Activated T-helper 1 cell treated with anti-CD3 and anti-CD28 coated beads, Interleukin-2, amount 50 U/mL, for 16 hours (primary cell): ENCODE measurements at places on chromosomes 4 and X.

- no peak for DNase-seq
Observed at GRCh38 chr4:183801457-183802165, 103.5 kb upstream of the STOX2 start.

GRCh38 chr4:7236847-7237246, 44.5 kb downstream of the SORCS2 start:
- DNase-seq = no peak

DNA sequence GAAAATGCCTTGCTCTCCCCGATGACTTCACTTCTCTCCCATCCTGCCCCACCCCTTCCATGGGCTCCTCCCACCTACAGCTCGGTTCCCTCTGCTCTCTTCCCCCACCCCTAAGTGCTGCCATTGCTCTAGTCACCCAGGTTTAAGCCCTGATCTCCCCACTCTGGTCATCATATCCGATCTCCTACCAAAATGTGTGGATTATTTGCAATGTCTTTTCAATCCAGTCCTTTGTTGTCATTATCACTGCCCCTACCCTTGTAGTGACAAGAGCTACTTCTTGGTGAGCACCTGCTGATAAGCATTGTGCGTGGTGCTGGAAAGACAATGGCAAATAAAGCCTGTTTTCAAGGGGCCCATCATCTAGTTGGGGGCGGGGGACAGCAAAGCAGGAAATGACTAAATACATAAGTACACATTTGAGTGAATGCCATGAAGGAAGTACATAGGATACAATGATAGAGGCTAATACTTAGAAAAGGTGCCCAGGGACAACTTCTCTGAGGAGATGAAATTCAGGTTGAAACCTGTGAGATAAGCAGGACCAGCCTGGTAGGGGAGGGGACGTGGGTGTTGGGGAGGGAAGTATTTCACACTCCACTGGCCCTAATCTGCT, 63.8 kb downstream of the DLG3 start:
- no peak for DNase-seq

GRCh38 chr4:56649445-56650261, 31.4 kb downstream of the HOPX start:
- no peak for DNase-seq

DNA sequence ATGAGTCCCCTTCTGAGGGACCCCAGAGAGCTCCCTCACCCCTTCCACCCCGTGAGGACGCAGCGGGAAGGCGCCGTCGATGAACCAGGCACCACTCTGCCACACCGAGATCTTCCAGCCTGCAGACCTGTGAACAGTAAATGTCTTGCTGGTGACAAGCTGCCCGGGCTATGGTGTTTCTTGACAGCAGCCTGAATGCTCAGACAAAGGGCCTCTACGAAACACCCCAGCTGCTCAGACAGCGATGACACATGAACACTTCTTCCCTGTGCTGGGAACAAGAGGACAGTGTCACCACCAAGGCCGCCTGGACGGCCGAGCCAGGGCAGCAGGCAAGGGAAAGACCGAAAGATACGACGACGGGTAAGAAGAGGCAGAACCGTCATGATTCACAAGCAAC, 30.6 kb upstream of the GTPBP6 start:
- no peak for DNase-seq

DNA sequence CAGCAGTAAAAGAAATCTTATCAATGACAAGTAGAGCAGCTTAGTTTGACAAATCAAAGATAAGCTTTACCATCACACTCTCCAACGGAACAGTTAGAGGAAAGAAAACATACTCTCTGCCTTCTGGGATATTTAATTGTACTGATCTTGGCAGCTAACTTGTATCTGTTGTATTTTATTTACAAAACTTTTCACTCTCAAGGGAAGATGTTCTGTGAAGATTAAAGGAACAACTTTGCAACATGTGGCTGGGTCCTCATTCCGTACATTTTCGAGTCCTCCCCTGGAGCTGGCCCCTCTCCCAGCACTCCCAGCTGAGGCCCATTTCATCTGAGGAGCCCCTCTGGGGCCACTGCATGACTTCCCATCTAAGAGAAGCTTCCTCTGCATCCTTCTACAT, 74.4 kb downstream of the RPS3A start:
- DNase-seq = no peak

DNA sequence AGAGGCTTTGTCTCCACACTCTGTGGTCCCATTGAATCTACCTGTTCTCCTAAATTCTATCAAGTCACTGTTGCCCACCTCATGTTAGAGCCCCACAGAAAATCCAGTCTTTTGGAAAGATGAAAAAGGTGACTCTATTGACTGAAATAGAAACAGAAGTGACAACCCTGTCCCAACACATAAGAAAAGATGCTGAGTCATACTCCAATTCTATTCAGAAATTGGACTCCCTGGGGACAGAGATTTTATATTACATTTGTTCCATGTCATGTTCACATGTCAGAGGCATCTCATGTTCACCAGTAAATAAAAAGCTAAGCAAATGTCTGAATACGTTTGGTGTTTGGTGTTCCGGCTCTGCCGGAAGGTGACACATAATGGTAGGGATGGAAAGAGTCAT, 2.9 kb upstream of the GRPR start:
- DNase-seq = no peak

GRCh38 chr4:177109769-177110168, 199.9 kb upstream of the NEIL3 start:
- no peak for DNase-seq

DNA sequence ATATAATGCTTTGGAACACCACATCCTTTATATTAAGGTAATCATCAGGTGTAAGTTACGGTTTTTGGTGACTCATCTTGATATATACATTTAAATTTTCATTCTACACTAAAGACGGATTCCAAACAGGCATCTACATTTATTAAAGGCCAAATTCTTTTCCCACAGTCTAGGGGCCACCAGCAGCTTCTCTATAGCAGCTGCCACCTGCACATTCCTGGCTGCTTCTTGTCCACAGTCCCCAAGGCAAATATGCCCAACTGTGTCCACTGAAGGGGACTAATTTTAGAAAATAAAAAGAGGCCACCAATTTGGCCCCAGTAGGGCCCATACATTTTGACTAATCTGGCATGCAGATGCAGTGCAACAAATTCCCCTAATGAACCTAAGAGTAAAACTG, 96.6 kb downstream of the EFHC2 start:
- no peak for DNase-seq

GRCh38 chr4:128810331-128810870, 901 bp downstream of the JADE1 start:
- no peak for DNase-seq

- DNase-seq = no peak
Observed at GRCh38 chr4:20890761-20891160, 190.5 kb downstream of the PACRGL start.

- no peak for DNase-seq
Observed at GRCh38 chr4:141247430-141247780, 26.7 kb downstream of the ZNF330 start.

- no peak for DNase-seq
Observed at GRCh38 chr4:89837993-89838390, 1.0 kb upstream of the SNCA start.

DNA sequence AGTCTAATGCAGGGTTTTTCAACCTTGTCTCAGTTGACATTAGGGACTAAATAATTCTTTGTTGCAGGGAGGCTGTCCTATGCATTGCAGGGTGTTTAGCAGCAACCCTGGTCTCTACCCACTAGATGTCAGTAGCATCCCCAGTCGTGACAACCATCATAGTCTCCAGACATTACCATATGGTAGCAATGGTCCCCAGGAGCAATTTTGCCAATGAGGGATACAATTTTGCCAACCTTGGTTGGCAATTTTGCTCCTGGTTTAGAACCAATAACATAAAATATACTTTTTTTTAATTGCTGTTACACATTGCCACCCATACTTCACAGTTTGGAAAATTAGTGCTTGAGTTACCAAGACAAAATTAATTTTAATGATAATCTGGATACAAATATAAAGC, 6.0 kb downstream of the EREG start:
- no peak for DNase-seq

DNA sequence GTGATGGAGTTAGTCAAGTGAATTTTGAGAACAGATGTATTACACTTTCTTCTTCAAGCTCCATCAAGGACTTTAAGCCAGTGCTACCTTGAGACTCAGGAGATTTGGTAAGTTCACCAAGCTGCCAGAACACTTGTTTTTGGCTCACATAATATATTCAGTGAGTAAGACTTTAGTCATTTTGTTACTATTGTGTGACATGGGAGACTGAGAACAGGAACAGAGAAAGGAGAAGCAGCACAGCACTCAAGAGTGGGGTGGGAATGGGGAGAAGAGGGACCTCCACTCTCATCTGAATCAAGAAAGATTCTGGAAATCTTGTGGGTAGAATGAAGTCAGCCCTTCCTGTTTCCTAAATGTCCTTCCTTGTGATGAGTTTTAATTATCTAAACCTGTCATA, 87.3 kb upstream of the TET2 start:
- DNase-seq = no peak

GRCh38 chr4:17717301-17717700, 64.1 kb downstream of the FAM184B start:
- no peak for DNase-seq

DNA sequence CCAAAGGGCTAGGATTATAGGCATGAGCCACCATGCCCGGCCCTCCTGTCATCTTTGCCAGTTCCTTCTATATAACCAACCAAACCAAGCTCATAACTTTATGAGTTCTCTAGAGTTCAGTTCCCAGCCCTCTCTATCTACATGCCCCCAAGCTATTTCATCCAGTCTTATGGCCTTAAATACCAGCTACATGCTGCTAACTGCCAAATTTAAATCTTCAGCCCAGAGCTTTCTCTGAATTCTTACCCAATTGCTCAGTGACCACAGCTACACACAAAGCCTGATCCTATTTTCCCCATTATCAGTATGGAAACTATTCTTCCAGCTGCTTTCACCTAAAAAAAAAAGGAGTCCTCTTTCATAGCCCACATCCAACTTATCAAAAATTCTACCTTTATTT, 23.1 kb downstream of the TMEM184C start:
- DNase-seq = no peak

DNA sequence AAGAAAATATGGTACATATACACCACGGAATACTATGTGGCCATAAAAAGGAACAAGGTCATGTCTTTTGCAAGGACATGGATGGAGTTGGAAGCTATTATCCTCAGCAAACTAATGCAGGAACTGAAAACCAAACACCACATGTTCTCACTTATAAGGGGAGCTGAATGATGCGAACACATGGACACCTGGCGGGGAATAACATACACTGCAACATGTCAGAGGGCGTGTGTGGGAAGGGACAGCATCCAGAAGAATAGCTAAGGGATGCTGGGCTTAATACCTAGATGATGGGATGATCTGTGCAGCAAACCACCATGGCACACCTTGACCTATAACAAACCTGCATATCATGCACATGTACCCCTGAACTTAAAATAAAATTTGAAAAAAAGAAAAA, 19.5 kb upstream of the CNKSR2 start:
- no peak for DNase-seq

DNA sequence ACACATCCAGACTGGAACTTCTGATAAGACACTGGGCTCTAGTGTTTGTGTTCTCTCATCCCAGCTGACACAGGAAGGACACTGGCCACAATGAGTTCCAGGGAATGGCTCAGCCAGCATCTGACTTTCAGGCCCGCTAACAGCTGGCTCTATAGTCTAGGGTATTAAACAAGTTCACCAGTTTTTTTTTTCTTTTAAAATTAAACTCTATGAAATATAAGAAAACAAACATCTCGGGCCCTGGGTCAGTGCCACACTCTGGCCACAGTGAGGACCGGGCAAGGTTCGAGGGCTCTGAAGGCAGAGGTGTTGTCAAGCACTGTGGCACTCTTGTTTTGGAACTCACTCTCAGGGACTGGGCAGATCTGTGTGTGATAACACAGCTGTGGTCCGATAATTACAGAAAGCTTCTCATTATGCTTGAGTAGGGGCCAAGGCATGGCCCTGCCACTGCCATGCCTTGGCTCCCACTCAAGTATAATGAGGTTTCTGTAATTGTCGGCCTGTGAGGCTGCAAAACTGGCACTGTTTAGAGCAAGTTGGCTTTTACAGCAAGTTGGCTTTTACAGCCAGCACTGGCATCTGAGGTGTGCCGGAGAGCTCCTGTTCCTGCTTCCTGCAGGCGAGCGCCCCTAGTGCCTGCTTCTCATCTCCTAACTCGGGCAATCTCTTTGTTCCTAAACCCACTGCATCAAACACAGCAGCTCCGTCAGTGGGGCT, 62.8 kb downstream of the PPP1R2C start:
- DNase-seq = peak; percentile 20

GRCh38 chrX:39560271-39560670, 537.5 kb downstream of the BCOR start:
- DNase-seq = no peak

GRCh38 chr4:118787844-118788380, 48.0 kb downstream of the SEC24D start:
- DNase-seq = no peak

DNA sequence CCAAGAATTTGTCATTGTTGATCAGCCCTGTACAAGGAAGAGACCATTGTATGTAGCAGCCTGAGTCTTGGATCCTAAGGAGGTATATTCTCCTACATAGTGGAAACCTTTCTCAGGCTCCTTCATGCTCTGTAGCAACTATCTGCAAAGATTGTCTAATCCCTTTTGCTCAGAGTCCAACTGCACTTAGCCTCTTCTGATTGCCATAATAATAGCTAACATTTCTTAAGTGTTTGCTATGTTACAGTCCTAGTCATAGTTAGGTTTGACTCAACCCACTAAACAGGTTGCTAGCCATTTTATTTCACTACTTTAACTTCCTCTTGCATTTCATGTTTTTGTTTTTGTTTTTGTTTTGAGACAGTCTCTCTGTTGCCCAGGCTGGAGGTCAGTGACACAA, 50.8 kb upstream of the SLC16A2 start:
- no peak for DNase-seq

DNA sequence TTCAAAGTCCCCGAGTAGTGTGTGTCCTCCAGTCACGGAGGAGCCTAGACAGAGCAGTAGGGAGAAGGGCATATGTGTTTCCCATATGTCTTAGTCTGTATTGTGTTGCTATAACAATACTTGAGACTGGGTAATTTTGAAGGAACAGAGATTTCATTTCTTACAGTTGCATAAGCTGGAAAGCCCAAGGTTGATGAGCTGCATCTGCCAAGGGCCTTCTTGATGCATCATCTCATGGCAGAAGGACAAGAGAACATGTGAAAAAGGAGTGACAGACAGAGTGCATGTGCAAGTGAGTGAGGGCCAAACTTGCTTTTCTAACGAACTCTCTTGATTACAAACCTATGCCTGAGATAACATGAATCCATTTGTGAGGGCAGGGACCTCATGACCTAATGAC, 243.4 kb downstream of the ARHGAP10 start:
- DNase-seq = no peak

DNA sequence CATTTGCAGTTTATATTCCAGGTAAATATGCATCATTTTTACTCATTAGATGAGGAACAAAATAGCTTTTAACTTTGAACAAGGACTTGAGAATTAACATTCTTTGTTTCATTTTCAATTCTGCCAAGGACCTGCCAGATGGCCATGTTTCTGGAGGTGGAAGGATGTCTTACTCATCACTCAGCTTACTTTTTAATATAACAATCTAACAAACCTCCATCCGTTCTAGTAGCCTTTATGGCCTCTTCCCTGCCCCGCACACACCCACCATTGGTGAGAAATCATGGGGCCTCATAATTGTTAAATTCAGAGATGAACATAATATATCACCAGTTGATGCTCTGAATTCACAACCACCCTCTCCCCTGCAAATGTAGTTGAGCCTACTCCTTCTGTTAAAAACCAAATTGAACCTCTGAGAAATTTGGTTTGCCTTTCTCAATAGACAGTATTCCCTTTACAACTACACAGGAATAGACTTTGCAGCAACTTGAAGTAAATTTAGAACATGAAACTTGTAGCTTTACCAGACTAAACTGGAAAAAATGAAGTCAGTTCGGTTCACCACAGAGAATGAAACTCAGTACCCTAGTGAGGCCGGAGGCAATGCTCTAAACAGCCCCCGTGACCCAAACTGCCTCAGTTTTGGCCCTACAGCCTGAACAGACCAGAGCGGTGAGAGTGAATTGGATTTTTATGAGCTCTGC, 50.1 kb upstream of the ACSL4 start:
- no peak for DNase-seq
